ENCODE measurements at places on chromosomes 16 and 17.

DNA sequence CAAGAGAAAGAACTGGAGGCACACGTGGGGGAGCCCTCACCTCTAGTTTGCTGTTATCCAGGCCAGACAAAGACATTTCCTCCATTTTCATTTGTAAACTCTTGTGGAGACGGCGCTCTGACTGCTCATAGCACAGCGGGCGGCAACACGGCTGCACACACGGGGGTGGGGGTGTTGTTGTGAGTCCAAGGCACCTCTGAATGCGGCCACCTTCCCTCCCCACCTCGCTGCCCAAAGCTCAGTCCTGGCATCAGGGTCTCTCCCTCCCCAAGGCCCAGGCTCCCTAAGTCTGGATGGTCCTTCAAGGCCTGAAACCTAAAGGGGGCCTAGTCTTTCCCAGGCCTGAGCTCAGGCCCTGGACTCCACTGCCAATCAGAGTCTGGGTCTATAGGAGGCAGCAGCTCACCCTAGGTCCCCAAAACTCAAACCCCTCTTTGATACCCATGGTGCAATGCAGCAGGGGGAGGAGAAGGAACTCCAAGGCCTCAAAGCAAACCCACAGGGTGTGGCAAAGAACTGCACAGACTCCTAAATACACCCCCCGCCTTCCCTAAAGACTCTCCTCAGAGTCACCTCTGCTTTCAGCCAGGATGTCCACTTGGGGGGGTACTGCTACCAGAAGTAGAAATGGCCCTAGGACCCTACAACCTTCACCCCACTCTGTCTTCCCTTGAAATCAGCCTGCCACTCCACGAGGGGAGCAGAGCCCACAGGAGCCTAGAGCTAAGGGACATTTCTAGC lies 1.5 kb downstream of the ATXN7L3 start:
- DNase-seq = no peak

DNA sequence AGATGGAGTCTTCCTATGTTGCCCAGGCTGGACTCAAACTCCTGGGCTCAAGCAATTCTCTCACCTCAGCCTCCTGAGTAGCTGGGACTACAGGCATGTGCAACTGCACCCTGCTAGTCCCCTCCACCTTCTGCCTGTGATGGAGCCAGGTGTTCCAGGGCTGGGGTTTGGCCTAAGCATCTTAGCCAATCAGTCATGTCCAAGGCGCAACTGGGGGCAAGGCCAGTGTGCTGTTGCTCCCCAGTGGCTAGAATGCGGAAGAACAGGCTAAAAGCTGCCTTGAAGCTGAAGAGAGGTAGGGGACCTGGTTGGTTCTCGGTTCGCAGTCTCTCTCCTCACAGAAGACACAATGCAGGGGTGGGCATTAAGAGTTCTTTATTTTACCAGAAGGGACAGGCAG lies 18.6 kb downstream of the FLOT2 start:
- peak; percentile 67 for DNase-seq

DNA sequence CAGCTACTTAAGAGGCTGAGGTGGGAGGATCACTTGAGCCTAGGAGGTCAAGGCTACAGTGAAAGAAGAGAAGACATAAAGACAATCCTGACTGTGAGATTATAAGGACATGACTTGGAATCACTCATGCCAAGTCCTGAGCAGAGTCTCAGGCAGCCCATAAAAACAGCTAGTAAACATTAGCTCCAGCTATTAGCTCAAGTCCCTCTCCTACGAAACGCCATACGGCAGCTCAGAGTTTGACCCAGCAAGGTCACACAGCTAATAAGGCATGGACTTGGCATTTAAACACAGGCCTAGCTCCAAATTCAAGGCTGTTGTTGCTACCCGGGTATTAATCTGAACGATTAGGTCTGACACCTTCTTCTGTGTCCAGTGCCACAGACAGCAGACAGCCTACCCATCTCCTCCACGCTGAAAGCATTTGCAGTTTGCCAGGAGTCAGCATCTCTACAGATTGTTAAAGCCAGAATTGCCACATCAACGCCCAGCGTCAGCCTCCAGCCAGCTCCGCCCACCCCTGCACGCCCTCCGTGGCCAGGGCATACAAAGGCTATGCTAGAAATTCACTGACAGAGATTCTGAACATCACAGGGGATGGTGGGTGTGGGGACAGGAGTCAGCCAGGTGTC lies 9.9 kb upstream of the TMEM114 start:
- no peak for DNase-seq

GRCh38 chr17:35766903-35767510 lies 6.3 kb downstream of the C17orf50 start:
- no peak for DNase-seq

GRCh38 chr17:40323391-40324381 lies 14.7 kb downstream of the RARA start:
- DNase-seq = no peak

- DNase-seq = no peak
Measured at GRCh38 chr17:57484081-57484666, 227.9 kb downstream of the MSI2 start.

DNA sequence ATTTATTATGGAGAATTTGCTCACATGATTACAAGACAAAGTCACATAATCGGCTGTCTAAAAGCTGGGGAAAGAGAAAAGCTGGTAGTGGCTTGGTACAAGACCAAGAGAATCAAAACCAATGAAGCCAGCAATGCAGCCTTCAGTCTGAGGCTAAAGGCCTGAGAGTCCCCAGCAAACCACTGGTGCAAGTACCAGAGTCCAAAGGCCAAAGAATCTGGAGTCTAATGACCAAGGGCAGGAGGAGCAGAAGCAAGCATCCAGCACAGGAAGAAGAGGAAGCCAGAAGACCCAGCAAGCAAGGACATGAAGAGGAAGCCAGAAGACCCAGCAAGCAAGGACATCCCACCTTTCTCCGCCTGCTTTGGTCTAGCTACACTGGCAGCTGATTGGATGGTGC lies 250.6 kb upstream of the SALL1 start:
- DNase-seq = no peak

- DNase-seq = no peak
Measured at GRCh38 chr17:36936455-36937000, 747 bp upstream of the LHX1 start.

- DNase-seq = no peak
Measured at GRCh38 chr16:70634861-70635260, 11.5 kb upstream of the IL34 start.

Measured in H1 (cell line).